Renal cortex interstitium (tissue), 15 donors: ENCODE measurements at places on chromosomes 5 and 9. TPM values are rescaled to one million over a fixed set of nuclear protein-coding genes. Genes with fewer than 3 reads are reported as not detected.
A peak's percentile ranks its signal among the peaks of the same experiment; 100 is the strongest.

Gene COL27A1
- polyA plus RNA-seq: 35.1 TPM

Gene POLR3G
- polyA plus RNA-seq: 2.1 TPM

Gene IFNA1
- not detected for polyA plus RNA-seq

Gene PPP2R2B
- 15.4 TPM for polyA plus RNA-seq

Gene SPATA31E1
- not detected for polyA plus RNA-seq

Gene HK3
- polyA plus RNA-seq: 0.45 TPM

Gene MEIKIN
- polyA plus RNA-seq: not detected

Gene GFRA3
- polyA plus RNA-seq: 3.4 TPM

Gene ARSI
- polyA plus RNA-seq: 2.8 TPM

DNA sequence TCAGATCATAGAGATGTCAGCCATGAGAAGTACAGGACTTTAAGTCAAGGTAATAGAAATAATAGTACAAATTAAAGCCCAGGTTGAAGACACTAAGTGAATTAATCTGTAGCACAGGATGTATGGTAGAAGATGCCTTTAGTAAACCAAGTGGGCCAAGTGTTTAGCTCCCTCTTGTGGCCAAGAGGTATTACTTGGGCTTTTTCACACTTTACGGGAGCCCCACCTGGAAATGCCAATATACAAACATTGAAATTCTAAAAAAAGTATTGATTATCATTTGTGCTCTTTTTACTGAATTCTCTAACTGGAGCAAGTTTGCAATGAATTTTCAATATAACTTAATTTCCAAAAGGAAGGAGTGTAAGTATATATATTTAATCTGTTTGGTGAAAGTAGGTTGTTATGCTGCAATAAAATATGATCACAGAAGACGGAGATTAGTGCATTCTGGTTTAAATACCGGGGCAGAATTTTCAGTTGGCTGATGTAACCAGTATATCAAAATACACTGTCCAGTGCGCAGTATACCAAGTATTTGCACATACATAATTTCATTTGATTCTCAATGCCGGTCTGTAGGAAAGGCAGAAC lies 84.7 kb downstream of the PARP8 start:
- peak; percentile 22 for DNase-seq

DNA sequence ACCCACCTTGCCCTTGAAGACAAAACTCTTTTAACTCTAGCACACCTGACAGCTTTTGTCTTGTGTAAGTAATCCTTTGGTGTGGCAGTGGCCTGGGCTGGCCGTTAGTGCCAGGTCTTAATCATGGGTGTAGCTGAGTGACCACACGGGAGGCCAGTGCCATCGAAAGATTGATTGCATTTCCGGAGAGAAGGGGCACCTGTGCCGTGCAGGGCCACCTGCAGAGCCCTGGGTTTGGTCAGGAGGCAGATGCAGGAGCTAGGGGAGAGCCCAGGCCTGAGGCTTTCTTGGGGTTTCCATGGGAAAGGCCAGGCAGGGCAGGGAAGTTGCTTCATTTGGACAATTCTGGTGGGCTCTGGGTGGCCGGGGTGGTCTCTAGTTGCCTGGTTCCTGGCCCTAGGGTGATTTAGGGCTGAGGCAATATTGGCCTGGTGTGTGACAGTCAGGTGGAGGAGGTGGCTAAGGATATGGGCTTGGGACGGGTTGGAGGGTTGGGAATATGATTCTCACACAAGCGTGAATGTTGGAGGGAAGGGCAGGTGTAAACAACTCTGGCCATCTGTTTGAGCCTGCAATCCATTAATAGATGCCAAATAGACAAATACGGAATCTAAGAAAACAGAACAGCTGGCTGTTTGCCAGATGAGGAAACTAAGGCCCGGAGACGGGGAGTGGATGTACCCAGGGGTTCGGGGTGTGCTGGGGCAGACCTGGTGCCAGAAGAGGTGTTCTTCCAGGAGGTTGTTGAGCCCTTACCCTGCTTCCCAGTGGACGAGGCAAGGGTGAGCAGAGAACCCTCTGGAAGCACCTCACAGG lies 4.6 kb downstream of the DBH start:
- DNase-seq: no peak

DNA sequence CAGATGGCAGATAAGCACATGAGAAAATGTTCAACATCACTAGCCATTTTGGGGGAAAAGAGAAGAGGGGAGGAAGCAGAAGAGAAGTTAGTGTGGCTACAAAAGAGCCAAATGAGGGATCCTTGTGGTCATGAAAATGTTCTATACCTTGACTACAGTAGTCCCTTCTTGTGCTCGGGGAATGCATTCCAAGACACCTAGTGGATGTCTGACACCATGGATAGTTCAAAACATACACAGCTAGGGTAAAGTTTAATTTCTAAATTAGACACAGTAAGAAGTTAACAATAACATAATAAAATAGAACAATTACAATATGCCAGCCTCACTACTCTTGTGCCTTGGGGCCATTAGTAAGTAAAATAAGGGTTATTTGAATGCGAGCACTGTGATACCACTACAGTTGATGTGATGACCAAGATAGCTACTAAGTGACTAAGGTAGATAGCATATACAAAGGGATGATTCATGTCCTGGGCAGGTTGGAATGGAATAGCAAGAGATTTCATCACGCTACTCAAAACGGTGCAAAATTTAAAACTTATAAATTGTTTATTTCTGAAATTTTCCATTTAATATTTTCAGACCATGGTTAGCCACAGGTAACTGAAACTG lies 344.1 kb downstream of the NR2F1-AS1 start:
- no peak for DNase-seq

GRCh38 chr9:726005-726404 lies 115.5 kb upstream of the DMRT1 start:
- DNase-seq: no peak

DNA sequence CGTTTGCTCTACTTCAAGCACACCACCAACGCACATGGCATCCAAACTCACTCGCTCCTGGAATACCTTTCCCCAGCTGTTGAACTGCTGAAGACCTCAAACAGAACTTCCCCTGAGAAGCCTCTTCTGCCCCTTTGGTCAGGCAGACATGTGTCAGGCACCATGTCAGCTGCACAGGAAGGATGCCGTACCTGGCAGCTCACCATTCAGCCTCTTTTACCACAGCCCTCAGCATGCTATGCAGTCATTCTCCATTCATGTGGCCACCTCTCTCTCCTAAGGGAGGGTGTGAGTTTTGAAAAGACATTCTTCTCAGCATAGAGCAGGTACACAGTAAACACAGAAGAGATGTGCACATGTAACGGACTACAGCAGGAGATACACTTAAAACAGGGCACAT lies 14.2 kb downstream of the IL4 start:
- no peak for DNase-seq

- no peak for DNase-seq
These were observed 21.1 kb downstream of the GEMIN5 start for GRCh38 chr5:154916874-154917273.

DNA sequence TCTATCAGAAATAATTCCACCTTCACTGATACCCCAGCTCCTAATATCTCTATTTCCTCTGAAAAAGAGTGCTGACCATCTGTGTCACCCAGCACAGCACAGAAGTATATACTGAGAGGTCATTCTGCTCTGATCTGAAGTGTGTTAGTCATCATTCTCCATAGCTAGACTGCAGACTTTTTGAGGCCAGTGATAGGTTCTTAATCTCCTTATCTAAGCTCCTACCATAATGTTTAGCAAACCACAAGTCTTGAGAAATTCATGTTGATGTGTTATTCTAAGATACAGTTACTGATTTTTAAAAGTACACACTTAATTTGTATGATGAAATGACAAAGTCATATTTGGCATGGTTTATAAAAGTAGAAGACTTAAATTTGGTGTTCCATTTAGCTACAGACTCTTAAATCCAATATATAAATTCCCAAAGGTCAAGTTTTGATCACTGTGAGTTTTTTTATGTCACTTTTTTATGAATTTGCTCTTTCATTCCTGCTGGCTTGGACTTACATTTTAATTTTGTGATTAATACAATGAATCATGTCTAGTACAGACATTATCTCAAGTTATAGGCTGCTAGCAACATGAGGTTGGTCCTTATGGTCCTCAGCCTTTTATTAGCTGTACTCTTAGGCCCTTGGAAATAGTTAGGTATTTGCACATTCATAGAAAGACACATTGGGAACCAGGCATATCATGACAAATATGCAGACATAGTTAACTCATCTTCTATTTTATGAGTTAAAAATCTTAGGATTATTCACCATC lies 380.8 kb downstream of the EBF1 start:
- DNase-seq: no peak

DNA sequence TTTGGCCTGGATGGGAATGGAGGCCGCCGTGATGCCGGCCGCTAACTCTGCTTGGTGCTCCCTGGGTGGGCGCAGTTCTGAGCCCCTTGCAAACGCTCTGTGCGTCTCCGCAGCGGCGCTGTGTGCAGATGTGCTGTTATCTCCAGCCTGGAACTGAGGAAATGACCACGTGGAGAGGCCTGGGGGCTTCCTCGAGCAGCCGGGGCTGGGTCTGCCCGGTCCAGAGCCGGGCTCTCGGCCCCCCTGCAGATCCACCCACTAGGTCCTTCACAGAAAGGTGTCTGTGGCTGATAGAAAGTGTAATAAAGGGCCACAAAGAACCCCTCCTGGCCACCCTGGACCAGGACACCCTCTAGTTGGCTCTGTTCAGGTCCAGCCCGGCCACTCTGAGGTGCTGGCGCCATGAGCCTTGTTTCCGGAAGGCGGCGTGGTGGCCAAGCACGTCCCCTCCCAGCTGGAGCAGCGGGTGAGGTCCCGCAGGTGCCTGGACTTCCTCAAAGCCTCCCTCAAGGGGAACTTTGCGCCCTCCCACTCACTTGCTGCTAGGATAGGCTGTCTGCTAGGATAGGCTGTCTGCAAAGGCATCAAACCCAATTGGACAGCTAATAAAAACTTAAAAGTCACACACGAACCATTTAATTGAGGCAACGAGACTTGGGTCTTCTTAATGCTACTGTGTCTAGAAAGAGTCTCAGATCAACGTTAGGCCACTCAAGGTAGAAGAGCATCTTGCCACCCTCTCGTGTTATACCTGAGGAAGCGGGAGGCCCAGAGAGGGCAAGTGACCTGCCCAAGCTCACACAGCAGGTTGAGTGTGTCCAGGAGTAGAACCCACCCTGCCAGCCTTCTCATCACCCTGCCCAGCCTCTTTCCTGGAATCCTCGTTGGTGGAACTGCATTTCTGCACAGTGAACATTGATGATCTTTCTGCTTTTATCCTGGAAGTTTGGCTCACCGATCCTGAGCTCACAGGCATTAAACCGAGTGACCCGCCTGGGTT lies 109.3 kb upstream of the FCN2 start:
- DNase-seq: no peak

- DNase-seq: no peak
These were observed 183.0 kb upstream of the FTMT start for GRCh38 chr5:121668635-121669034.

- DNase-seq: no peak
These were observed 257.9 kb downstream of the RASEF start for GRCh38 chr9:82805027-82805426.

- DNase-seq: no peak
These were observed 32.9 kb downstream of the NDST1 start for GRCh38 chr5:150540615-150541396.

GRCh38 chr5:60668686-60669304 lies 31.2 kb downstream of the DEPDC1B start:
- no peak for DNase-seq

DNA sequence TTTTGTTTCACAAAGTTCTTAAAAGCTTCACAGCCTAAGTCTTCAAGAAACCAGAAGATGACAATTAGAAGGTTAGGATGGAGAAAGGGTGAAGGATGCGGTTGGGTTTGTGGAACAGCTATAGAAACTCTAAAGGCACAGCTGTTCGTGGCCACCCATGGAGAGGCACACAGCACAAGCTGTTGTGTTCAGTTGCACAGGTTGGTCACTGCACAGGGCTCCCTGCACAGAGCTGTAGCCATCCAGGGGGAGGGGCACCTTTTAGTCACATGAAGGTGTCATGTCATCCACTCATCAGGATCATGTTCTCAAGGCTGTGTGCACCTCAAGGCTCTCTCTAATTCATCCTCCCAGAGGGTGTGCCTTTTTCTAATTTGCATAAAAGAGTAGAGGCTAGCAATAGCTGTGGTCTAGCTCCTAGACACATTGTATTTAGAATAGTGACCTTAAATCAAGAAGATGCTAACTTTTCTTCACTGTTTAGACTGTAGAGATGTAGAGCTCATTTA lies 5.0 kb upstream of the RASGRF2 start:
- no peak for DNase-seq

- DNase-seq: no peak
These were observed 10.0 kb upstream of the HDHD3 start for GRCh38 chr9:113386571-113387393.

DNA sequence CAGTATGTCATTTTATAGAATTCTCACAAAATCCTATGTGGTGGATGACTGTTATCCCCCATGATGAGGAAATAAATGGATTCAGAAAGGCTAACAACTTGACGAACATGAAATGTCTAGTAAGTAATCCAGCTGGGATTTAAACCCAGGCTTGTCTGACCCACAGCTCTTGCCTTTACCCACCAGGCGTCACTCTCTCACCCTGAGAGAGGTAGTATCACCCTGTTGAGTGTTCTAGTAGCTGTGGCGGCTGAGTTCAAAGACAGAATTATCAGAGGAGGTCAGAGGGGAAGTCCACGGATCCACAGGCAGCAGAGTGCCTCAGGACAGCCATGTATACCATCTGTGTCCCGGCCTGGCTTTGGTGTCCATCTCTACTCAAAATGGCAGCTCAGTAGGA lies 113.8 kb downstream of the ZNF462 start:
- no peak for DNase-seq

GRCh38 chr5:61030163-61030482 lies 85.1 kb downstream of the NDUFAF2 start:
- no peak for DNase-seq

DNA sequence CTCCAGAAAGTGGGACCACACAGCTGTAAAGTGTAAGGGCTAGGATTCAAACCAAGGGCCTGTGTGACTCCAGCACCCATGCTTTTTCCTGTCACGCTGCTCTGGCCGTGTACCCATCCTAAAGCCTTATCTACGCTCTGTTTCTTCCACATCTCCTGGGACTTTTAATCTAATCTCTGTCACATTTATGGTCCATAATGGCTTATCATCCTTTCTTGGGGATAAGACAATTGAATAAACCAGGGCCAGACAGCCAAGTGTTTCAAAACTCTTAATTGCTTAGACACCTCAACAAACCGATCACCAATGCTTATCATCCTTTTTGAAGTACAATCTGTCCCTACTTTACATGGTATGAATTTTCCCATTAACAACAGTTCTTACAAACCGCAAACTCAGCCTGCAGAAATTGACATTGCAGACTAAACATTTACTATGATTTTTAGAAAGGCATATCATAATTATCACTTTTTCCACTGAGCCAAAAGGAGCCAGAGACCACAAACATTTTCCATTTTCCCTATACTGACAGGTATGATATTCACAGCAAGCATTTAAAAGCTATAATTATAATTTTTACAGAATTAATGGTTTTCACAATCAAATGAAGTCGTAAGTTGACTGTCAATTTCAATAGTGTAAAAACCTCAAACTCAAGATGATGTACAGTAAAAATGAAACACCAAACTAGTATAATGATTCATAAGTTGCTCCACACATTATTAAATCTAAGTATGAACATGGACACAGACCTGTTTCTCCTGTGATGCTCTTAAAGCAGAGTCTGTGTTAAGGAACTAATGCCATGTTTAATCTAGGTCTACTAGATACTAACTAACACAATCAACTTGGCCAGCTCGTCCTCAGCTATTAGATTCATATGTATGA lies 99.5 kb downstream of the FBXW11 start:
- DNase-seq: no peak
